ENCODE measurements at places on chromosomes 12 and 14.

DNA sequence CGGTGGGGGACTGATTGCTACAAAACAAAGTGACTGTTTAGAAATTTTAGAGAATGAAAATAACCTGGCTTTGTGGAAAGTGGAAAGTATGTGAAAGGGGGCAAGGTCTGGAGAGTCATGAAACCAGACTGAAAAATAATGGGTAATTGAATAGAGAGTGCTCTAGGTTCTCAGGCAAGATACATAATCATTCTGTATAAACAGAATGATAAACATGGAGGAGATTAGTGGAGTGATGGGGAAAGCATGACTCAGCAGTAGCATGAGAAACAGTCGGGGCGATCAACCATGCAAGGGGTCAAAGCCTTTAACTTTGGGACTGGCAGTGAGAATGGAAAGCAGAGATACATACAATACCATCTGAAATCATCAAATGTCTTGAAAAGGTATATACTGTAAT lies 332.5 kb downstream of the CCER1 start:
- no peak overlapping the region for H3K4me3 ChIP-seq
- no peak overlapping the region for H3K27ac ChIP-seq
- peaks cover 2% of the 10 kb centered on the region for H3K4me1 ChIP-seq

GRCh38 chr12:40511341-40511740 lies 180.9 kb upstream of the CNTN1 start:
- DNase-seq, result no peak
- no peak overlapping the region for H3K27ac ChIP-seq
- H3K27me3 ChIP-seq, result no peaks in the 10 kb centered on the region
- H3K4me3 ChIP-seq, result no peak overlapping the region
- no peaks in the 10 kb centered on the region for H3K36me3 ChIP-seq

DNA sequence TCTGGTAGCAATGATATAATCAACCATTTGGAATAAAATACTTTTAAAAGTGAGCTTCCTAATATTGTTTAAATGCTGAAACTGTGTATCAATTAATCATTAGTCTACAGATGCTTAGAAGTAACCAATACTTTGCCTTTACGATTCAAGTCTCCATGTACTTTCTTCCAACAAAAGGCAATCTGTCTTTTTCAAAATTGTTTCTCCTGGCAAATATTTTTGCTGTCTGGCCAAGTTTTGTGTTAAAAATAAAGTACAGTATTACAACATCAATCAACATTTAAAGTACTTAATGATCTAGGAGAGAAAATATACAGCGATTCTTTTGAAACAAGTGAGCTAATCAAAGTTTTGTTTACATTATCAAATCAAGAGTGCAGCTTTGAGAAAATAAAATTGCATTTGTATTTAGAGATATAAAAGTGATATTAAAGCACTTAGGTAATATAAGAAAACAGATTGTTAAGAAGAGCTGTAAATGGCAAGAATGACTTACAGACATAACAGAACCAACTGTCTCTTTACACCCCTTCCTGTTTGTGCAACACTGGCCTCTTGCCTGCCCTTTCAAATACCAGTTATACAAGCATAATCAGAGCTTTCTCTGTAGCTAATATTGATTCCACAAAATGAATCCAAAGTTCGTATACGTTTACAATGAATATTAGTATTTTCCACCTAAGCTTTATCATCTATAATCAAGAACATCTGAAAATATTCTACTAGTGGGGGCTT lies 38.2 kb upstream of the FBLN5 start:
- no peak overlapping the region for H3K4me3 ChIP-seq
- H3K27ac ChIP-seq, result no peak overlapping the region
- no peaks in the 10 kb centered on the region for H3K4me1 ChIP-seq
- no peak for DNase-seq

DNA sequence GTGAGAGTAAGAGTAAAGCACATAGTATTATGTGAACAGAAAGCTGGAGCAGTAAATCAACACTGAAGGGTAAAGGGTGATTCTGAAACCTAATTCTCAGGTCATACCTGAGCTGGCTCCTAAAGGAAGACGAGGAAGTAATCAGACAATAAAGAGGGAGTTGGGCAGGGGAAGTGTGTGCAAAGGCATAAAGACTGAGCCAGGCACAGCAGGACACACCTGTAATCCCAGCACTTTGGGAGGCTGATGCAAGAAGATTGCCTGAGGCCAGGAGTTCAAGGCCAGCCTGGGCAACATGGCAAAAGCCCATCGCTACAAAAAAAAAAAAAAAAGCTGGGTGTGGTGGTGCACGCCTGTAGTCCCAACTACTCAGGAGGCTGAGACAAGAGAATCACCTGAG lies 9.6 kb downstream of the ARF3 start:
- H3K27me3 ChIP-seq, result peaks cover 1% of the 10 kb centered on the region
- H3K36me3 ChIP-seq, result peaks cover 18% of the 10 kb centered on the region
- H3K27ac ChIP-seq, result no peak overlapping the region
- no peak for DNase-seq

- DNase-seq, result no peak
- H3K4me1 ChIP-seq, result no peaks in the 10 kb centered on the region
- H3K36me3 ChIP-seq, result peaks cover 3% of the 10 kb centered on the region
- H3K4me3 ChIP-seq, result no peak overlapping the region
Measured at GRCh38 chr12:131076296-131076695, 122.6 kb downstream of the ADGRD1 start.

Measured in endothelial cell (in vitro differentiated cells).